Left lung (tissue), 14 donors: ENCODE measurements at places on chromosomes 11 and 22. TPM values are rescaled to one million over a fixed set of nuclear protein-coding genes. Genes with fewer than 3 reads are reported as not detected.

Gene MPZL2
- total RNA-seq: 111 TPM

DNA sequence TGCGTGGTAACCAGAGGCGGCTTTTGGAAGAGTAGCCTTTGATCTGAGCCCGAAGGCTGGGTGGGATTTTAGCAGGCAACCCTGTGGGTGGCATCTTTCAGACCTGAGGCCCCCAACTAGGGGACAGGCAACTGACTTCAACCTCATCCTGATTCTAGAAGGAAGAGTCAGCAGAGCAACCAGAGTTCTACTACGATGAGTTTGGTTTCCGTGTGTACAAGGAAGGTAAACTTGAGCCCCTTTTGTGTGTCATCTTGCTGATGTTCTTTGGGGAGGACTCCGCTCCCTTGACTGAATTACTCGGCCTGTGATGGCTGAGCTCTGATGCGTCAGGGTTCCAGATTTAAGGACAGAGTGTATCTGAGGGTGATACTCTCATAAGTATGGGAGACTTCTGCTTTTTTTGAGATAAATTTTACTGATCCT, 31.6 kb downstream of the SGSM3 start:
- H3K27ac ChIP-seq: no peak overlapping the region
- H3K27me3 ChIP-seq: no peaks in the 10 kb centered on the region
- peaks cover 63% of the 10 kb centered on the region for H3K36me3 ChIP-seq
- DNase-seq: no peak
- H3K4me3 ChIP-seq: no peak overlapping the region

DNA sequence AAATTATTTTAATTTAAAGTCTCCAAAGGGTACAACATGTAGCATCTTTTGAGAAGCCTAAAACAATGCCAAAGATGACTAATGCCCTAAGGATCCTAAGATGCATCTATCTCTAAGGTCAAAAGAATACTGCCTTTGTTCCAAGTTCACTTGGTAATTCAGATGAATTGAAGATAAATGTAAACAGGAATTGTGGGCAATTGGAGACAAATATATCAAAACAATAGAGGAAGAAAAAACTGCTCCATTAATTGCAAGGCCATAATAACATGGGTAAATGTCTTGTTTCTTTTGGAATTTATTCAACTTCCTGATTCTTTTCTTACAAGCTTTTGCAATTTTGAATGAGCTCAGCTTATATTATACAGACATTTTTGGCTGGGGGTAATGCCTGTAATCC, 338.6 kb downstream of the TTC28 start:
- no peak for DNase-seq
- H3K27ac ChIP-seq: no peak overlapping the region
- H3K4me1 ChIP-seq: no peaks in the 10 kb centered on the region
- no peaks in the 10 kb centered on the region for H3K27me3 ChIP-seq

- H3K27me3 ChIP-seq: no peaks in the 10 kb centered on the region
- no peak overlapping the region for H3K4me3 ChIP-seq
- H3K36me3 ChIP-seq: no peaks in the 10 kb centered on the region
- no peak for DNase-seq
Measured at GRCh38 chr11:63380130-63380529, 10.5 kb downstream of the SLC22A9 start.

GRCh38 chr11:130830566-130830965, 85.7 kb downstream of the SNX19 start:
- no peak overlapping the region for H3K27ac ChIP-seq
- no peaks in the 10 kb centered on the region for H3K4me1 ChIP-seq
- no peaks in the 10 kb centered on the region for H3K36me3 ChIP-seq
- DNase-seq: no peak

DNA sequence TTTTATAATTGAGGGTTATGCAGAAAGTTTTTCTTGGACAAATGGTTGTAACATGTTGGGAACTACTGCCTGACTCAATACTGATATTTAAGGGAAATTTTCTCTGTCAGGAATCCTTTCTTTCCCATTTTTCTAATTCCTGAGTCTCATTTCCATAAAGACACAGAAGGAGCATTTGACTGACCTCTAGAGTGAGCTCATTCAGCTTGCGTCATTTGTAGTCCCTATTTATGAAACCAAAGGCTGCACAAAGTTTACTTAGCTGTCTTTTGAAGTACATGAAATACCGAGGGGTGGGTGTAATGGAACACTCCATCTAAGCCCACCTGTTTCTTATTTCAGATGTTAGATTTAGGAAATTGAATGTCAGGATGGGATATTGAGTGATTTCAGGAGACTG, 359.5 kb upstream of the C11orf87 start:
- no peaks in the 10 kb centered on the region for H3K27me3 ChIP-seq
- H3K27ac ChIP-seq: no peak overlapping the region
- H3K36me3 ChIP-seq: no peaks in the 10 kb centered on the region
- no peak for DNase-seq
- H3K4me1 ChIP-seq: no peaks in the 10 kb centered on the region

DNA sequence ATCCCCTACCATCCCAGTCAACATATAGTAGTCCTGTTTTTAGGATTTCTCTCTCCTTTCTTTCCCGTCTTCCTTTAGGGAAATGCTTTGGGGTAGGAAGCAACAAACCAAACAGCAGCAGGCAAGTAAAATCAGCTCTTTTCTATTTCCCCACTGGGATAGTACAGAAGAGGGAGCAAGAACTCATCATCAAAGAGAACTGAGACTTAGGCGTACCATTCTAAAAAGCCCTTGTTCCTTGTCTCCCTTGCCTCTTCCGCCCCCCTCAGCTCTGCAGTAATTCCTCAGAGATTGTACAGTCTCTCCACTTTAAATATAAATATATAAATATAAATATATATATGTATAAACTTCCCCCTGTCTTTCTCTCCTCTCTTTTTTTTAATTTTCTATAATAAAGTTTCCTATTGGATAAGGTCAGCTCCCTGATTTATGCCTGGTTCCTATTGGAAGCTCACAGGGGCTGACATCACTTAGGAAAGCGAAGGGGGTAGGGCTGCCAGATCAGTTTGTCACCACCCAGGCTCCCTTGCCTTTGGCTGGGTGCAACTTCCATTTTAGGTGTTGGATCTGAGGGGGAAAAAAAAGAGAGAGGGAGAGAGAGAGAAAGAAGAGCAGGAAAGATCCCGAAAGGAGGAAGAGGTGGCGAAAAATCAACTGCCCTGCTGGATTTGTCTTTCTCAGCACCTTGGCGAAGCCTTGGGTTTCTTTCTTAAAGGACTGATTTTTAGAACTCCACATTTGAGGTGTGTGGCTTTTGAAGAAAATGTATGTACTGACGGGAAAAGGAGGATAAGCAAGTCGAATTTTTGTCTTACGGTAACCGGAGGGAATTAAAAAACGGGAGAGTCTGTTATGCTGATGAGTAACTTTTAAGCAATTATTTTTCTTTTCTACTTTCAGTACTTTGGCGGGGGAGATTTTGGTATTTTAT, at the start of gene CTNND1:
Gene CTNND1 (plus strand): TSS at position 502 of the 934 bp plus-strand sequence. CDS start 29,677 bp downstream, outside the sequence.
- no peaks in the 10 kb centered on the region for H3K36me3 ChIP-seq
- peak; percentile 98 for DNase-seq
- H3K4me3 ChIP-seq: peak within 1 kb of the TSS; percentile 52
- peaks cover 15% of the 10 kb centered on the region for H3K4me1 ChIP-seq
- H3K27ac ChIP-seq: peak within 1 kb of the TSS; percentile 91

GRCh38 chr22:49083607-49084006, 744.1 kb downstream of the BRD1 start:
- DNase-seq: no peak
- no peaks in the 10 kb centered on the region for H3K4me1 ChIP-seq
- no peak overlapping the region for H3K4me3 ChIP-seq
- no peaks in the 10 kb centered on the region for H3K36me3 ChIP-seq
- H3K27ac ChIP-seq: no peak overlapping the region

GRCh38 chr11:1750481-1750839, at the start of gene IFITM10:
Gene IFITM10 (minus strand): TSS chr11:1750595. CDS start chr11:1750442, 153 bp downstream.
- peaks cover 75% of the 10 kb centered on the region for H3K4me1 ChIP-seq
- H3K27me3 ChIP-seq: peaks cover 14% of the 10 kb centered on the region
- H3K4me3 ChIP-seq: no peak within 1 kb of the TSS
- peak; percentile 79 for DNase-seq
- no peaks in the 10 kb centered on the region for H3K36me3 ChIP-seq

Gene GSTT2B
- total RNA-seq: 33.7 TPM

Gene SYT13
- 0.32 TPM for total RNA-seq

DNA sequence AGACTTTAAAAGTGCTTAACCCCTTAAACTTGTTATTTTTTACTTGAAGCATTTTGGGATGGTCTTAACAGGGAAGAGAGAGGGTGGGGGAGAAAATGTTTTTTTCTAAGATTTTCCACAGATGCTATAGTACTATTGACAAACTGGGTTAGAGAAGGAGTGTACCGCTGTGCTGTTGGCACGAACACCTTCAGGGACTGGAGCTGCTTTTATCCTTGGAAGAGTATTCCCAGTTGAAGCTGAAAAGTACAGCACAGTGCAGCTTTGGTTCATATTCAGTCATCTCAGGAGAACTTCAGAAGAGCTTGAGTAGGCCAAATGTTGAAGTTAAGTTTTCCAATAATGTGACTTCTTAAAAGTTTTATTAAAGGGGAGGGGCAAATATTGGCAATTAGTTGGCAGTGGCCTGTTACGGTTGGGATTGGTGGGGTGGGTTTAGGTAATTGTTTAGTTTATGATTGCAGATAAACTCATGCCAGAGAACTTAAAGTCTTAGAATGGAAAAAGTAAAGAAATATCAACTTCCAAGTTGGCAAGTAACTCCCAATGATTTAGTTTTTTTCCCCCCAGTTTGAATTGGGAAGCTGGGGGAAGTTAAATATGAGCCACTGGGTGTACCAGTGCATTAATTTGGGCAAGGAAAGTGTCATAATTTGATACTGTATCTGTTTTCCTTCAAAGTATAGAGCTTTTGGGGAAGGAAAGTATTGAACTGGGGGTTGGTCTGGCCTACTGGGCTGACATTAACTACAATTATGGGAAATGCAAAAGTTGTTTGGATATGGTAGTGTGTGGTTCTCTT, 2.8 kb downstream of the MALAT1 start:
- peak overlapping the region; percentile 99 for H3K27ac ChIP-seq
- H3K4me3 ChIP-seq: peak overlapping the region; percentile 50
- H3K4me1 ChIP-seq: peaks cover 6% of the 10 kb centered on the region
- DNase-seq: no peak
- no peaks in the 10 kb centered on the region for H3K27me3 ChIP-seq

GRCh38 chr11:35142481-35143075, 3.6 kb downstream of the CD44 start:
- peaks cover 10% of the 10 kb centered on the region for H3K36me3 ChIP-seq
- peak overlapping the region; percentile 77 for H3K4me3 ChIP-seq
- peak overlapping the region; percentile 96 for H3K27ac ChIP-seq
- no peaks in the 10 kb centered on the region for H3K27me3 ChIP-seq

Gene MOB2
- 41.3 TPM for total RNA-seq

DNA sequence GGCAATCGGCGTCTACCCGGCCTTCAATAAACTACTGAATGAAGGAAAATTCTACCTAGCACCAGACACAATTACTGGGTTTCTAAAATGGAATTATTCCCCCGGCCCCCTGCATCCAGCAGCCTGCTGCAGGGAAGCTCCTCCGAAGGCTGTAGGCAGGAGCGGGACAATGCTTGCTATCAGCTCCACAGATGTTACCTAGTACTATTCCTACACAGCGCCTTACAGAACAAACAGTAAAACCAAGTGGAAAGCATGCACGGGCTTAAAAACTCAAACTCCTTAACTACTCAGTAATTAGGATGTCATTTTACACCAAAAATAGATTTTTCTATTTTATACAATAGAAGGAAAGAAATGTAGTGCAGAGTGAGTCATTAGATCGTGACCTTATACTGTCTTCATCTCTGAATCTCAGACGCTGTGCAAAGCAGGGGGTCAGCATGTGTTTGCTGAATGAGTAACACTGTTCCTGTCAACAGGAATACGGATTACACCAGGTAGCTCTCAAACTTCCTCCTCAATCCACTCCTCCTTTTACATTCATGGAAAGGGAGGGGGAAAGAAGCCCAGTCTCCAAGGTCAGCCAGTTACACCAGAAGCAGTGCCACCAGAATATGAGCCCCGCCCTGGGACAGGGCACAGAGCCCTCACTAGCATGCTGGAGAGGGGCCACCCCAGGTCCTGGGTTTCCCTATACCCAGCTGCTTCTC, 74.9 kb downstream of the PACSIN2 start:
- H3K4me3 ChIP-seq: no peak overlapping the region
- peaks cover 82% of the 10 kb centered on the region for H3K4me1 ChIP-seq
- no peak for DNase-seq
- H3K36me3 ChIP-seq: no peaks in the 10 kb centered on the region
- peak overlapping the region; percentile 77 for H3K27ac ChIP-seq
- H3K27me3 ChIP-seq: no peaks in the 10 kb centered on the region

Gene CFAP68
- 20.9 TPM for total RNA-seq

Gene CD3D
- total RNA-seq: 7.0 TPM

DNA sequence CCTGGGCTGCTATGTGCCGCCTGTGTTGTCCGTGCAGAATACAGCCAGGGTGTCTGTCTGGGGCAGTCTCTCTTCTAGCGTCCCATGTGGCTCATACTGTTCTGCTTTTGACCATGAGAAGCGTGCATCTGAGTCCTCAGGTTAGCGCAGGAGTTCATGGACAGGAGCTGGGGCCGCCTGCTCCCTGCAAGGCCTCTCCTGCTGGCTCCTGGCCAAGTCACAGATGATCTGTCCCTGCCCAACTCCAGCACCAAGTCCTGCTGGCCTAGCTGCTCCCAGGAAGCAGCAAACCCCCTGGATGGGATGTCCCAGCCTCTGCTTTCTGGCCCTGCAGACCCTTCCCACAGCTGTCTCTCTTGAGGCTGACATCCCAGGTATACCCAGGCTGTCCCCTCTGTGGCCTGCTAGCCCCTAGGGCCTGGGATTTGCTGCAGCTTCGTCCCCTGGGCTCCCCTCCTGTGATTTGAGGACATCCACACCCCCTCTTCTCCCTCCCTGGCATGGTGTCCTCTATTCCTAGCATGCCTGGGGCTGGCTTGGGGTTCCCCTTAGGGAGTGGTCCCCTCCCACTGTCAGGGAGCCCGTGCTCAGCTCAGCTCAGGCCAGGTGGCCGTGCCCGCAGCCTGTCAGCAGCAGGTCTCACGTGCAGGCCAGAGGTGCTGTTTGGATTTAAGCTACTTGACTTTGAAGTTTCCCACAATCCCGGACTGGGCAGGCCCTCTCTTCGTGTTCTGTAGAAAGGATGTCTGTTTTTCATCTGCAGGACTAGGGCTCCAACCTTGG, 17.8 kb downstream of the PRR5 start:
- no peak for DNase-seq
- H3K4me3 ChIP-seq: no peak overlapping the region
- H3K36me3 ChIP-seq: no peaks in the 10 kb centered on the region
- H3K27me3 ChIP-seq: no peaks in the 10 kb centered on the region
- no peak overlapping the region for H3K27ac ChIP-seq

Gene GLYAT
- not detected for total RNA-seq
